ENCODE measurements at places on chromosomes 1 and 21.

- no peak for DNase-seq
These were observed 15.4 kb downstream of the KCNH1 start for GRCh38 chr1:211118407-211119102.

DNA sequence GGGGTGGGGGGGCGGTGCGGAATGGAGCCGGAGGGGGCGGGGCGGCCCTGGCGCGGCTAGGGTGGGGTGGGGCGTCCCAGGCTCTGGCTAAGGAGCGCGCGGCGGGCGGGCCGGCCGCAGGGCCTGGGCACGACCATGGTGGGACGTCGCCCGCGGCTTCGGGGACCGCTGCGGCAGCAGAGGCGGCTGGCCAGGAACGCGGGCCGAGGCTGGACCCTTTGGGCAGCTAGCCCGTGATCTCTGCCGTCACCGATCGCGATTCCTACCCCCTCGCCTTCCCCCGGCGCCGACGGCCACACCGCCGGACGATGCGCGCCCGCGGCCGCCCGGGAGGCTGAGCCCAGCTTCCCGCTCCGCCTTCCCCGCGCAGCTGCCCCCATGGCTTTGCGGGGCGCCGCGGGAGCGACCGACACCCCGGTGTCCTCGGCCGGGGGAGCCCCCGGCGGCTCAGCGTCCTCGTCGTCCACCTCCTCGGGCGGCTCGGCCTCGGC is at the start of gene MAP3K21:
Gene MAP3K21, plus strand, starts transcription at position 74 of the 491 bp plus-strand sequence. Its CDS starts 305 bp downstream, at position 379.
- DNase-seq: no peak

GRCh38 chr1:5819391-5820025 is 172.7 kb downstream of the NPHP4 start:
- DNase-seq: no peak

GRCh38 chr1:245060684-245061374 is 94.0 kb upstream of the KIF26B start:
- DNase-seq: no peak

DNA sequence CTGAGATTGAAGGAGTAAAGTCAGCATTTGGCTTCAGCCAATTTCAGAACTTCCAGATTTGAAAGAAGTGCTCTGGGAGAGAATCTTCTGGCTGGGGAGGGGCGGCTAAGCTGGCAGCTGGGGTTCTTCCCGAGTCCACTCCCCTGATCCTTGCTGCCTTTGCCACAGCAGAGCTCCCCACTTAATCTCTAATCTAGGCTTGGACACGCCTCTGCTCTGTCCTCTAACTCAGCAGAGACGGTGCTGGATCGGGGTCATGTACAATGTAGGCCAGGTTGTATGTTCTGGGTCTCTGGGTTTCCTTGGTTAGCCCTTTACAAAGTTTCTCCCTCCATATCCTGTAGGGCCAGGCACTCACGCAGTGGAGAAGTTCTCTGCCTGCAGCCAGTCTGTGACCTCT is 10.1 kb upstream of the GSTM3 start:
- no peak for DNase-seq

GRCh38 chr1:86089765-86090164 is 66.8 kb downstream of the COL24A1 start:
- no peak for DNase-seq

DNA sequence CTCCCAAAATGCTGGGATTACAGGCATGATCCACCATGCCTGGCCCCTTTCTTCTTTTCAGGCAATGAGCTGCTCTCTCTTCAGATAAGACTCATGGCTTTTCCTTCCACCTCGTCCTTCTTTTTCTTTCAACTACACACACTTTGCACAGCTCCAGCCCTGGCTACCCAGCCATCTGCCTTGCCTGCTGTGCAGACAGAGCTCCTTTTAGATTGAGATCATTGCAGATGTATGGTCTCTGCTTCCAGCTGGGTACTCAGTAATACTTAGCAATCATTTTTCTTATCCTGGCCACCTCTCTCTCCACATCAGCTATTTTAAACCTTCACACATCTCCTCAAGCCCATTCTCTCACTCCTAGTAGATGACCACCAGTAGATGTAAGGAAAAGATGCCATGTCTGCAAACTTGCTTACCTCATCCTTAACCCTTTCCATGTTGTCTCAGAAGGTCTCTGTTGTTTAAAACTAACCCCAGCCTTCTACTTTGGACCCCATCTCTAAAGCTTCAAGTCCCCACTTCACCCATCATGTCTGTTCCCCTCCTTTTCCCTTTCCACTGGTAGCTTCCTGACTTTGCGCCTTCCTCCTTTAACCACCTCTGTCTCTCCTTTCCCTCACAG is 7.3 kb downstream of the RAB4A start:
- no peak for DNase-seq

DNA sequence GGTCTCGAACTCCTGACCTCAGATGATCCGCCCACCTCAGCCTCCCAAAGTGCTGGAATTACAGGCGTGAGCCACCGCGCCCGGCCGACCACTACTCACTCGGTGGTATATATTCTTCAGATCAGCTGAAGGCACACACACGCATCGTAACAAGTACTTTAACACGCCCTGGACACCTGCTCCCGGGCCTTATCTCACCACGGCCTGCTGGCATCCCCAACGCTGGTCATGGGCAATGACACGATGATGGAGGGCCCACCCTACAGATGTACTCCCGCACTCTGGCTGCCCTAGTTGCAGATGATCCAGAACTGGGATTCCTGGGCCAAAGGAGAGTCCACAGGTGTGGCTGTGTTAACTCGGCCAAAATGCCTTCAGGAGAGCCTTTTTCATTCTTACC is 11.6 kb downstream of the UBE2J2 start:
- no peak for DNase-seq

DNA sequence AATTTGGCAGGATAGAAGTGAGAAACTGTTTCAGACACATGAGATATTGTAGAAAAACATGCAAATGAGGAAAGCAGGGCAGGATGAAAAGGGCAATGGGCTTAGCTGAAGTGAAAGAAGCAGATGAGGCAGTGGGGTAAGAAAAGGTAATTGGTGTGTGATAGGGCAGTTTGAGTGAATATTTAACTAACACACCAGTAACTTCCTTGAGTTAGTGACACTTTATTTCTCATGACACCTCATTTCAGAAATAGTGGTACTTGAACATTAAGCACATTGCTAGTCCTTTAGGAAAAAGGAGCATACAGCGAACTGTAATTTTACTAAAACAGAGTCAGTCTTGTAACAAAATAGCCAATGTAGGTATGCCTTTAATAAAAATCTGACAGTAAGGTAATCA is 415.0 kb downstream of the DPYD start:
- DNase-seq: no peak

Data from activated naive CD4-positive, alpha-beta T cell treated with anti-CD3 and anti-CD28 coated beads, Interleukin-2, amount 50 U/mL, for 16 hours (primary cell).